ENCODE measurements at places on chromosomes 3 and 15.

DNA sequence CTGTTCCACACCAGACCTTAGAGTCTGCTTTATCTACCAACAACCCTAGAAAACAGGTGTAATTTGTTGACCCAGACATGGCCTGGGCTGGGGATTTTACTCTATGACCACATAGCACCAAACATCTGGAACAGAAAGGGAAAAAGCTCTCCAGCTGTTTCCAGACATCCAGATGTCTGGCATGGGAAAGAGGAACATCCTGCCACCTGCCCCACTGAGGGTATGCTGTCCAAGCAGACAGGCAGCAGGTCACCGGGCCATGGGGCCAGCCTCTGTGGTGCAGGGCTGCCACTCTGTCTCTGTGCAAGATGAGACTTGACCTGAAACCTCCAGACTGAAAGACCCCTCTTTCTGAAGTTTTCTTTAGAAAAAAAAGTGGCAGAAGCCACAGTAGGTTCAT is 359.3 kb upstream of the ICE2 start:
- no peak for DNase-seq

DNA sequence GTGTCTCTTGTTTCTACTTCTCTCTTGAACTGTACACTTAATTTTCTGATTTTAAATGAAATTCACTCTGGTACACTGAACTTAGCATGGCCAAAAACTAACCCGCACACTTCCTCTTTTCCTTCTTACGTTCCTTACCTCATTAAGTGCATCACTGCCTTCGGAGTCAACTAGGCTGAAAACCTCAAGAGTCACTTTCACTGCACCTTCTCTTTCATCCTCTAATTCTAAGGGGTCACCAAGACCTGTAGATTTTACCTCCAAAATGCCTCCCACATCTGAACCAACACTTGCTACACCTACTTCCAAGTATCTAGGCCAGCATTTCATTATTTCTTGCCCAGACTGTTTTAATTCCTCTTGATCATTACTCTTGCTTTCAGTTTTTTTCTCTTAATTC is 6.6 kb downstream of the CBLB start:
- DNase-seq, result no peak

GRCh38 chr15:65971741-65971995 is 102.4 kb downstream of the RAB11A start:
- DNase-seq, result no peak

GRCh38 chr3:100641471-100642032 is 32.2 kb downstream of the ADGRG7 start:
- no peak for DNase-seq

DNA sequence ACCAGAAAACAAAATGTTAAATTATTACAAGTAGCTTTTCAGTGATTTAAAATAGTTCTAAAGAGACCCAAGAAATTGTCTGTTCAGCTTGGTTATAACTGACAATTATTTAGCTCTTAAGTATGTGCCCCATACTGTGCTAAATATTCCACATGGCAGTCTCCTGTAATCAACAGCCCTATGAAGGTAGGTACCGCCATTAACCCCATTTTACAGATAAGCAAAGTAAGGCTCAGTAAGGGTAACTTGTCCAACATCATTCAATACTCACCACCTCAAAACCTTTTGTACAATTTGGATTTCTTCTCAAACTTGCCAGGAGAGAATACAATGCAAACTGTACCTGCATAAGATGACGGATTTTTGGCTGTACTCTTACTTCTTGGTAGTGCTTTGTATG is 33.9 kb downstream of the ADPGK start:
- DNase-seq, result no peak

DNA sequence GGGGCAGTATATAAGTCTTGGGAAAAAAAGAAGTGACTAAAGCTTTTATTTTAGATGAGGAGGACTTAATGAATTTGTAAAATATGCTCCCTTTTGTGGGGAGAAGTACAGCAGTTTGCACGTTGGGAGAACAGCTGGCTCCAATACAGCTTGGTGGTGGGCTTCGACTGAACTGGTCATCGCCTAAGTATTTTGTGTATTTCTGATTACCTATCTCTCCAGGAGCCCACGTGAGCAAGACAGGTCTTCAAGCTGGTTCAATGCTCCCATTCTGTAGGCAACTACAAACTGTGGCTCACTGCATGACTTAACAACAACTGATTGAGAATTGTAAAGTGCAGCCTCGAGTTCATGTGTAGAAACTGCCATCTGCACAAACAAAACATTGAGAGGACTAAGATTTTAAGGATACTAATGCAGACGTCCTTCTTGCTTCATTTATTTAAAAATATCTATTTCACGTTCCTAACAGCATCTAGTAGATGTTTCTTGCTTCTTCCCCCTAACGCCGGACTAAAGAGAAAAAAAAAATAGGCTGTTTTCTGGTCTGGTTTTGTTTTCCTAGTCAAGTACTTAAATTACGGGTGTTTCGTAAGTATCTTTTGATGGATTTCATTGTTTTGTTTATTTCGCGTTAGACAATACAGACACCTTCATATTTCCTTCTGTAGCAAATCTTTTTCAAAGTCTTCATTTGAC is 1.4 kb upstream of the GREM1 start:
- DNase-seq, result no peak

- no peak for DNase-seq
Measured at GRCh38 chr3:99958222-99958912, 140.7 kb downstream of the CMSS1 start.

- DNase-seq, result no peak
Measured at GRCh38 chr3:53970661-53971060, 79.0 kb upstream of the SELENOK start.

DNA sequence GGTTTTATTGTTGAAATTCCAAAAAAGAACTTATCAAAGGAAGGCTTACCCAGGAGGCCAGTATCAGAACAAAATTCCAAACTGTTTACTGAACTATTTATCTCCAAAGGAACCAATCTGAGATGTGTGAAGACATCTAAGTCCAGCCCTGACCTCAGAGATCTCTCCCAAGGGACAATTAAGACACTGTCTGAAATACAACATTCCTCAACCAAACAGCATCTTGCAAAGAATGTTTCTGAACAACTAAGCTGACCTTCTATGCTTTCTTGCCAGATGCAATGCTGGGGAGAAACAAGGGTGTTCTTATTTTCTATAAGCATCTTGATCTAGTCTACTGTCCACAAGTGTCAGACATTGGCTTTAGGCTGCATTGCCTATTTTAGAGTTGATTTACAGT is 13.6 kb downstream of the PDZRN3 start:
- no peak for DNase-seq

DNA sequence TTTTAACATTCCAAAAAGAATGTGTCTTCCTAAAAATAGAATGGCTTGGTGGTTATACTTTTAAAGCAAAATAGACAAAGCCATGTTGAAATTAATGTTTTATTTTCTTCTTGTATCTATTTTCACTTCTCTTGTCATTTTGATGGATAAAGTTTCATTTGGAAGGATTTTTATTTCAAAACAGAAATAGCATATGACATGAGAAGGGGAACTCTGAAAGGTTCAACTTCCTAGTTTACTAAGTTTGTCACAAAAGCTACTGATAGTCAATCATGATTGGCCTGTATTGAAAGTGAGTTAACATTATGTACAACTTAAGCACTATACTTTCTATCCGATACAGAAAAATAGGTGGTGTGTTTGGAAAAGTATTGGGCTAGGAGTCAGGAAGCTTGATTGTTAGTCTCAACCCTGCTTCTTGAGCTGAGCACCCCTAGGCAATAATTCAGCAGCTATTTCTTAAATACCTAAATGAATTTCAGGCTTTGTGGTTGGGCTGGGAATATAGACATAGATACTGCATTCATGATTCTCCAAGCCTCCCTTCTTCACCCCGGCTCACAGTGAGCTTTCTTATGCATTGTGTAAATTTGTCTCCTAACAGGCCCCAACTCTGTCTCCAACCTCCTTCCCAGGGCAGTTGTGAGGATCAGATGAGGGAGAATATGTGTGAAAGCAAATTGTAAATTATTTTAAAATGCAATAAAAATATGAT is 46.9 kb upstream of the CSPG4 start:
- no peak for DNase-seq

GRCh38 chr15:90113166-90113565 is 10.9 kb upstream of the IDH2 start:
- no peak for DNase-seq

- no peak for DNase-seq
Measured at GRCh38 chr15:38829086-38829485, 264.5 kb upstream of the RASGRP1 start.

- no peak for DNase-seq
Measured at GRCh38 chr15:91193378-91193720, 93.3 kb downstream of the SV2B start.

- no peak for DNase-seq
Measured at GRCh38 chr15:42203891-42204290, 4.2 kb downstream of the VPS39 start.

DNA sequence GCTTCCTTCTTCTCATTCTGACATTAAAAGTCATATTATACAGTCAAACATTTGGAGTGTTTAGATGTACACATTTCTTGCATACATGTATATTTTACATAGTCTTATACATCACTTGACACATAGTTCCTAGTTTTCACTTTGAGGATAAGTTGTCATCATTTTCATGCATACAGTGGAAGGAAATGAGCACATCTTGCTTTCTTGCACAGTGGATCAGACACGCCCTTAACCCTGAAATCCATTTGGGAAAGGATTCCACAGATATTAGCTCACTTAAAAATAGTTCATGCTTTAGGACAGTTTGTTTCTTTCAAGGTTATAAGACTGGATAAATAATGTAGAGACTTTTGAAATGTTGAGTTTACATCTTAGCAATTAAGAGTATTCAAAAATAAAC is 148.6 kb upstream of the MME start:
- DNase-seq, result no peak

DNA sequence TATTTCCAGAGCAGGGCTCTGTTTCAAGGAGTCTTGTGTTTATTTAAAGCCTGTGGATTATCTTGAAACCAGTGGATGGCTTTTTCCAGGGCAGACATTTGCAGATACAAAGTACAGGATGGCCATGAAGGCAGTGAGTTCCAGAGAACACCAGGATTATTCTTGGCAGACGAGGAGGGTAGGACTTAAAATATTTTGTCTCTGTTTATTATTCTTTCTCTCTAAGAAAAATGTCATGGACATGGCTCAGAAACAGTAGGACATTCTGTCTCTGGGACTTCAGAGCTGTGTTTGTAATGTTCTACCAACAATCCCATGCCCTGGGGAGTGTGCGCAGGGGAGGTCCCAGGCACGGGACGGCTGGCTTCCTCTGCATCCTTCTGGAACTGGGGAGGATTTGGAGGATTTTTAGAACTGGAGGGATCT is 125.9 kb downstream of the ATP10A start:
- DNase-seq, result no peak

DNA sequence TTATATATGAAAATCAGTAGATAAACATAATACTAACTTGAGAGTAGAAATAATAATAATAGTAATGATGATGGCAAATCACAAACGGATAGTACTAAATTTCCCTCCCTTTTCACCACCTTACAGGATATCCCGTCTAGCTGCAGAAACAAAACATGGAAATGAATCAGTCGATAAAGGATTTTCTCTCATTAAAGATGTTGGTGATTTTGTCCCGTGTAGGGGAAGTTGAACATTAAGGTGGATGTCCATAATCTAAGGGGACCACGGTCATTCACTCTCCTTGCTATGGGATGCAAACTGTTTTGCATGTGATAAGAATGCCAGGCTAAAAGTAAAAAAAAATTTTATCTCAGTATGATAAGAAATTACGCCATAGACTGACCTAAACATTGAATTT is 1027.7 kb upstream of the NR2F2 start:
- DNase-seq, result no peak

DNA sequence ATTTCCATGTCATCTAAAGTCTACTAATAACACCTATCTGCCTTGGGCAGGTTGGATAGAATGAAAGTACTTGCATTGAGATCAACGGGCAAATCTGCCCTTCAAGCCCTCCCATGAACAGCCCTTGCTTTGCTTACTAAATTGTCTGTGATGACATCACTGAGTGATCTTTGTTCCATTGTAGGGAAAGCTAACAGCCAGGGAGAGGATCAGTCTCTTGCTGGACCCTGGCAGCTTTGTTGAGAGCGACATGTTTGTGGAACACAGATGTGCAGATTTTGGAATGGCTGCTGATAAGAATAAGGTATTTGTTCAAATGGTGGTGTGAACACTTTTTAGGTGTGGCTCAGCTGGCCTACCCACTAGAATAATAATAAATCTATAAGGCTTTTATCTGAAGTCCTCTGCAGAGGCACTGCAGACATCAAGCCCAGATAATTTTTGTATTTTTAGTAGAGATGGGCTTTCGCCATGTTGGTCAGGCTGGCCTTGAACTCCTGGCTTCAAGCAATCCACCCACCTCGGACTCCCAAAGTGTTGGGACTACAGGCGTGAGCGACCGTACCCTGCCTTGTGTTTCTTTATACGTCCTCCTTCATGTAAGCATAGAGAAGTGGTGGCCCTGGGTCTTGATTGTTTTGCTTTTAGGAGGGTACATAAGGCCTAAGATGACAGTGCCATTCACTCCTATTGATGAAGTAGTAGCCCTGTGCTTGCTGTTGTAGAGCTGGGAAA is 5.7 kb downstream of the PCCB start:
- no peak for DNase-seq

GRCh38 chr3:5292512-5292911 is 105.0 kb downstream of the EDEM1 start:
- DNase-seq, result no peak

- DNase-seq, result no peak
Measured at GRCh38 chr3:41267975-41268640, 68.8 kb downstream of the CTNNB1 start.

- no peak for DNase-seq
Measured at GRCh38 chr15:70066447-70066846, 31.3 kb downstream of the TLE3 start.

DNA sequence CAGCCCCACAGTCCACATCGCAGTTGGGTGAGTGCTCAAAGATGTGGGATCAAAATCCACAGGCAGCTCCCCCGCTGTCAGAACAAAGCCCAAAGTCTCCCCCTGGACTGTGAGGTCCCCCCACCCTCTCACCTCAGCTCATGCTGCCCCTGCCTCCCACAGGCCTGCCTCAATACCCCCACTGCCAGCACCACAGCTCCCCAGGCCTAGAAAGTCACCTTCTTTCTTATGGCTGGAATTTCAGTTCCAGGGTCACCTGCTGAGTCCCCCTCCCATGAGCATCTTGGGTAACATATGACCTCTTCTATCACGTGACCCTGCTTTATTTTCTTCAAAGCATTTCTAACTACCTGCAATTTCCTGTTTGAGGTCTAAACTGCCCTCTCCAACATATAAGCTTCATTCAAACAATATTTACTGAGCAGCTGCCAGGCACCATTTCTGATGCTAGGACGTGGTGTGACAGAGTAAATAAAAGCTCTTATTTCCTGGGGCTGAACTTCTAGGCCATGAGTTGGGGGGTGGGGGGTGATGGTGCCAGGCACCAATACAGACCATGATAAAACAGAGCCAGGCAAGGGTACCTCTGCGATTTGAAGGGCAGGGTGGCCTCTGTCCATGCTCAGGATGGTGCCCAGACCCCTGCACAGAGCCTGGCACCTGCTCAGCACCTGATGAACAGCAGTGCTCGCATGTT is 2.4 kb upstream of the TMEM89 start:
- DNase-seq, result no peak

- no peak for DNase-seq
Measured at GRCh38 chr3:197253238-197253947, 45.0 kb downstream of the DLG1 start.

Measured in stimulated activated CD4-positive, alpha-beta T cell treated with anti-CD3 and anti-CD28 coated beads, Interleukin-15, amount 100 ng/mL, for 1 hour (primary cell).